H1 (cell line): ENCODE measurements at places on chromosomes 2 and 18.

DNA sequence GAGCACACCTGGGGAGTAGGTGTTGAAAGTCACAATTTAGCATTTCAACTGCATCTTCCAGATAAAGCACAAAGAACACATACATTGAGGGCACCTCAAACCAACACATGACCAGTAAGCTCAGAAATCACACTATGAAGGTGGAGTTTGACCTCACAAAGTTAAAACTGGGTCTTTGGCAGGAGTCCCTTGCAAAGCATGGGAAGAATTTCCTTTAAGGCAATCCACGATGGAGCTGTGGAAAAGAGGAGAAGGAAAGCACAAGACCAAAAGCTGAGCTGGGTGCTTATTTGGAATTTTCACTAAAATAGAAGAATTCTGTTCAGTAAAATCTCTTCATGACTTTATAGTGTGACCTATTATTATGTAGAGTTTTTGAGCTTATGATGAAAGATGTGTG lies 212.9 kb upstream of the APCDD1 start:
- no peak for DNase-seq

DNA sequence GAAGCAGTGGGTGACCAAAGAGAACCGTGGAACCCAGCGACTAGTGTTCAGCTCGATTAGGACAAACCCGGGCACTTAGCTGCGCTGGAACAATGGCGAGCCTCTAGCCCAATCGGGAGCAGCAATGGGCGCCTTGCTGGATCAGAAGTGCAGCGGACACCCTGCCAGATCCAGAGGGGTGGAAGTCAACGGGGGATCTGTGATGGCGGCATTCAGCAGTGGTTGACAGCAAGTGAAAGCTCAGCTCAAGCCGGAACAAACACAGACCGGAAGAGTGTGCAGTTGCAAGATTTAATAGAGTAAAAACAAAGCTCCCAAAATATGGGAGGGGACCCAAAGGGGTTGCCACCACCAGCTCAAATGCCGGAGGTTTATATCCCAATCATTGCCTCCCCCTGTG lies 478.7 kb upstream of the REG3G start:
- DNase-seq = no peak

GRCh38 chr2:15300624-15301573 lies 260.2 kb downstream of the NBAS start:
- no peak for DNase-seq

DNA sequence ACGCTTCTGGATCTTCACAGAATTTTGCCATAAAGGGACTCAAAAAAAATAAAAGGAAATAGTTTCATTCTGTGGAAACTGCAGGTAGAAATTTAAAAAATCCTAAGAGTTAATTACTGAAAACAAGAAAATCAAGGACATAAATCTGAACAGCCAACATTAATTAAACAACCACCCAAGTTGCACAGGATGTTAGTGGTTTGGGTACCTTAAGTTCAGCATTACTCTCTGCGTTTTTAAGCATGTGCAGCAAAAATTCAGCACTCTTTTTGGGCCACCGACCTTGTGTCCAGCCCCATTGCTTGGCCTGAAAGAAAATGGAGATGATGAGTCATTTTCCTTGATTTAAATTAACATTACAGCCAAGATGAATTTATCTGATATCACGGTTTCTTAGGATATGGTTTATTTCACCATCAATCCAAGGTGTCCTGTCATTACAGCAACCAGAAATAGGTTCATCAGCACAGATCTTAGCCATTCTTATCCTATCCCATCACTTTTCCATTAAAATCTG lies 3.3 kb upstream of the C18orf32 start:
- DNase-seq = no peak

- DNase-seq = peak; percentile 52
Measured at GRCh38 chr2:94871226-94872087, at the start of gene TEKT4. TSS of gene TEKT4 (plus strand) at chr2:94871430. CDS start at chr2:94871580, 150 bp downstream.
